Fibroblast of gingiva (primary cell): ENCODE measurements at places on chromosomes 2 and 18.

- DNase-seq, result peak; percentile 56
Observed at GRCh38 chr2:58131191-58132011, 84.8 kb downstream of the VRK2 start.

GRCh38 chr2:57809230-57809629, 237.4 kb upstream of the VRK2 start:
- DNase-seq, result no peak

GRCh38 chr18:55858661-55859515, 270.9 kb upstream of the TCF4 start:
- DNase-seq, result peak; percentile 74

GRCh38 chr2:103873716-103874351, 980.1 kb upstream of the POU3F3 start:
- DNase-seq, result no peak

GRCh38 chr2:33836628-33837027, 237.5 kb upstream of the FAM98A start:
- no peak for DNase-seq

GRCh38 chr18:33404244-33404873, 36.2 kb downstream of the CCDC178 start:
- DNase-seq, result no peak

- DNase-seq, result no peak
Observed at GRCh38 chr18:29855637-29856036, 1186.9 kb downstream of the DSC3 start.

DNA sequence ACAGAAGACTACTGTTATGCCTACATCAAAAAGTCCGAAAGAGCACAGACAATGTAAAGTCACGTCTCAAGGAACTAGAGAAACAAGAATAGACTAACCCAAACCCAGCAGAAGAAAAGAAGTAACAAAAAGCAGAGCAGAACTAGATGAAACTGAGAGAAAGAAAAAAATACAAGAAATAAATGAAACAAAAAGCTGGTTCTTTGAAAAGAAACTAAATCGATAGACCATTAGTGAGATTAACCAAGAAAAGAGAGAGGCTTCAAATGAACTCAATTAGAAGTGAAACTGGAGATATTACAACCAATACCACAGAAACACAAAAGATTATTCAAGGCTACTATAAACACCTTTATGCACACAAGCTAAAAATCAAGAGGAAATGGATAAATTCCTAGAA, 271.8 kb downstream of the MBD2 start:
- no peak for DNase-seq

DNA sequence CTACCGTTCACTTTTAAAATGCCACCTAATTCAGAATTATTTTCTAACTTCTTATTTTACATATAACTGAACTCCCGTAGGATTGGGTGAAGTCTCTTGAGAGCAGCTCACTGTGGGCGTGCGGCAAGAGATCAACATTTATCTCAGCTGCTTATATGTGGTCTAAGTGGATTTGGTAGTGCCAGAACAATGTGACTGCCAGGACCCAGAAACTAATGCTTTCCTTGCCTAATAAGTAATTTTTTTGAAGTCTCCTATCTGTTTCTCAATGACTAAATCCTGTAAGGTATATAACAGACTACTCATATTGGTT, 11.2 kb upstream of the NFE2L2 start:
- DNase-seq, result peak; percentile 69

GRCh38 chr18:58413667-58414628, 214.9 kb downstream of the ALPK2 start:
- DNase-seq, result no peak

GRCh38 chr2:20491739-20492531, 45.1 kb downstream of the RHOB start:
- no peak for DNase-seq

GRCh38 chr2:134839649-134840048, 1.2 kb downstream of the ACMSD start:
- DNase-seq, result no peak

- DNase-seq, result peak; percentile 91
Observed at GRCh38 chr2:54559593-54560145, 103.5 kb downstream of the SPTBN1 start.

DNA sequence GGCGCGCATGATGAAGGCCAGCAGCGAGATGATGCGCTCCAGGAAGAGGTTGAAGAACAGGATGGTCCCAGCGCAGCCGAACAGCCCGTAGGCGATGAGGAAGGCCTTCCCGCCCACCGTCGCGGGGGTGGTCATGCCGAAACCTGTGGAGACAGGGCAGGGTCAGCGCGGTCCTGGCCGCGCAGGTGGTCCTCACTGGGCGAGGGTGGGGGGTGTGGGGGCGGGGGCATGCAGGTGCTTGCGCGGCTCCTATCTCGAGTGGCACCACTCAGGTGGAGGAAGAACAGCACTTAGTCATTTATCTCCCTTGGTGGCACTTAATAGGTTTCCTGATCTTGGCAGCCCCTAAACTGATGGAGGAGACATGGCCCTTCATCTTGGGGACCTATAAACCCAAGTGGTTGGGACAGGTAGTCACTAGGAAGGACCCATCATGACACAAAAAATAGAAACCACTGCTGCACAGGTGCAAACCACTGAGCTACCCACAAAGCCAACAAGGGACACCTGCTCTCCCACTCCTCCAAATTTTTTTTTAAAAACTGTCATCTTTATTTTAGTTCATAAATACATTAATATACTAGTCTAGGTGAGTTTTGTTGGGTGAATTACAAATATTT, 118.8 kb downstream of the MSH2 start:
- DNase-seq, result no peak

- no peak for DNase-seq
Observed at GRCh38 chr2:215619989-215620388, 184.1 kb upstream of the FN1 start.

DNA sequence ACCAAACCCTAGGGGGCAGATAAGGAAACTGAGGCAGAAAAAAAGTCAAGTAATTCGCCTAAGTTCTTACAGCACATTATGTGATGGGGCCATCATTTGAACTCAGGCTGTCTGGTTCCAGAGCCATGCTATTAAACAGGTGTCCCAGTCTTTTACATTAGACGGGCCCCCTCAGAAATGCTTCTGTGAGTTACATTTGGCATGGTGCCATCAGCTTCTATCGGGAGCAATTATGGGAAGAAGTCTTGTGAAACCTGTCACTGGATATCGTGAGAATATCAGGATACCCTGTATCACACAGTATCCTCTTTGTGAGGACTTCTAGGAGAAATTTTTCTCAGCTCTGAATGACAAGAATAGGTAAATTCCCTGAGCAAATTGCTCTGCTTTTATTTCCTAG, 143.7 kb upstream of the NOSTRIN start:
- DNase-seq, result no peak

GRCh38 chr2:161571051-161571429, 53.2 kb upstream of the SLC4A10 start:
- no peak for DNase-seq

DNA sequence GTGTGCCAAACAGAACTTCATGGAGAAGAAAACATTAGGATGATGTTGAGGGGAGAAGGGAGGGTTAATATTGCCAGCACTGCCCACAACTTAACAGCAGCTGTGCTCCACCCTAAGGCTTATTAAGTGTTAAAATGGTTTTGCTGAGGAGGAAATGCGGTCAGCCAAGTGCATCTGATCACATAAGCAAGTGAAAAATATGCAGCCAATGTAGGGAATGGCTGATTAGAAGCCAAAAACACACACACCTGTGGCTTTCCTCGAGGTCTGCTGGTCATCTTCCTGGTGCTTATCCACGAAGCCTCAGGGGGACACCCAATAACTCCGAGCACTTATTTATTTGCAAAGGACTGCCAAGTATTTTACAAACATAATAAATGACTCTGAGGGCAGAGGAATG, 66.3 kb upstream of the GPR45 start:
- no peak for DNase-seq

DNA sequence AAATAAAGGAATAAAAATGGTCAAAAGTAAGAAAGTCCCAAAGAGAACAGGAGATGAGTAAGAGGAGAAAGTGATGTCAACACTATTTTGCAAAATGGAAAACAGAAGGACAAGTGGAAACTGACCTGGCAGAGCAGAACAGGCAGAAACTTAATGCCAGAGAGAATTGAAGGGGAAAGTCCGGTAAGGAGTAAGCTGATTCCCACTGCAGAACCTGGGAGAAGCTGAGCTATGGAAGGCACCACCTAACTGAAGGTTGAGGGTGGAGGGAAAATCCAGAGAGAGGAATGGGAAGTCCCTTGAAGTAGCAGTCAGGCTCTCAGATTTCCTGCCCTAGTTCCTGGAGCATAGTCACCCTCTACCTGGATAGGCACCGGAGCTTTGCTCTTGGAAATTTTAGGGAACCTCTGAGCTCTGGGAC, 59.8 kb downstream of the MOGAT1 start:
- DNase-seq, result peak; percentile 60

DNA sequence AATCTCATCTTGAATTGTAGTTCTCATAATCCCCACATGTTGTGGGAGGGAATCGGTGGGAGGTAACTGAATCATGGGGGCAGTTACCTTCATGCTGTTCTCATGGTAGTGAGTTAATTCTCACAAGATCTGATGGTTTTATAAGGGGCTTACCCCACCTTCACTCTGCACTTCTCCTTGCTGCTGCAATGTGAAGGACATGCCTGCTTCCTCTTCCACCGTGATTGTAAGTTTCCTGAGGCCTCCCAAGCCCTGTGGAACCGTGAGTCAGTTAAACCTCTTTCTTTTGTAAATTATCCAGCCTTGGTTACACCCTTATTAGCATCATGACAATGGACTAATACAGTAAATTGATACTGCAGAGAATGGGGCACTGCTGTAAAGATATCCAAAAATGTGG, 57.9 kb downstream of the SCN7A start:
- DNase-seq, result no peak

- DNase-seq, result peak; percentile 76
Observed at GRCh38 chr2:18387441-18388206, 172.8 kb downstream of the RDH14 start.

DNA sequence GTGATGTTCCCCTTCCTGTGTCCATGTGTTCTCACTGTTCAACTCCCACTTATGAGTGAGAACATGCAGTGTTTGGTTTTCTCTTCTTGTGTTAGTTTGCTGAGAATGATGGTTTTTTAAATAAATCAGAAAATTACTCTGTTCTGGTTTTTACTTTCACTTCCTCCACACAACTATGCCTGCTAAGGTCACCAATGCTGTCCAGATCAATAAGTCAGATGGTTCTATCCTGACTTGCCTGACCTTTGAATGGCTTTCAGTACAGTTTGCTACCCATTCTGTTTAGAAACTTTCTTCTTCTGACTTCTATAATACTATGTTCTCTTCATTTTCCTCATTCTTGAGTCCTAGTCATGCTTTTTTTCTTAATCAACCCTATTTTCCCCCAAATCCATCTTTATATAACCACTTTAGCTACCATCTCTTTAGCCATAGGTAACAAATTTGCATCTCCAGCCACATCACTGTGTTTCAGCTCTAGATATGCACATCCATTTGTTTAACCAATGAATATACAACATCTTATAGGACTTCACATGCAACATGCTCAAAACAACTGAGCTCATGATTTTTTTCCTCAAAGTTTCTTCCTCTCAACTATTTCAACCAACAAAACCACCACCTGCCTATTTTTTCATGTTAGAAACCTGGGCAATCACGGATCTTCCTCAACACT, 58.8 kb upstream of the SLC38A11 start:
- no peak for DNase-seq

- DNase-seq, result no peak
Observed at GRCh38 chr2:40168032-40168431, 283.9 kb downstream of the SLC8A1 start.

DNA sequence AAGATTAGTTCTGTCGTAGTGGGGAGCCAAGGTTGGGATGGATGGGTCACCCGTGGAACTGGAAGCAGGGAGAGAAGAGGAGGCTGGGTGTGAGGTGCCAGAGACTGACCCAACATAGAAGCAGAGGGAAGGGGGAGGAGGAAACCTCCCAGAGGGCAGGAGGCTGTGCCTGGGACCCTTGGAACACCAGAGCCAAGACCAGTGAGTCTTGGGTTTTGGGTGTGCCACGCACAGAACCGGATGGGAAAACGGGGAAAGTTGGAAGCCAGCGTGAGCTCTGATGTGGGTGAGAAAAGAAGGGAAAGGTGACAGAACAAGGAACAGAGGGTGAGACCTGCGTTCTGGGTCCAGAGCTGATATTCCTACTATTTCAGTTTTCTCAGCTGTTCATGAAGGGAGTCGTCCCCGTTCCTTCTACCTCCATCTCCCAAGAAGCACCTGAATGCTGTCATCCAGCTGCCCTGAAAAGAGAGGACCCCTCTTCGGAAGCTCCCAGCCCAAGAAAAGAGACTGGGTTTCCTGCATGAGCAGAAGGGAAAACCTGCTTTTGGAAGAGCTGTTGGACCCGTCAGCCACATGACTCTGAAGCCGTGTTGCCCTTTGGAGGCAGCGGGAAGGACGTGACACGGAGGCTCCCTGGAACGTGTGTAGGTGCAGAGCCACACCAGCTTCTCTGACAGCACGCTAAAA, 250.1 kb downstream of the NDUFA10 start:
- no peak for DNase-seq

DNA sequence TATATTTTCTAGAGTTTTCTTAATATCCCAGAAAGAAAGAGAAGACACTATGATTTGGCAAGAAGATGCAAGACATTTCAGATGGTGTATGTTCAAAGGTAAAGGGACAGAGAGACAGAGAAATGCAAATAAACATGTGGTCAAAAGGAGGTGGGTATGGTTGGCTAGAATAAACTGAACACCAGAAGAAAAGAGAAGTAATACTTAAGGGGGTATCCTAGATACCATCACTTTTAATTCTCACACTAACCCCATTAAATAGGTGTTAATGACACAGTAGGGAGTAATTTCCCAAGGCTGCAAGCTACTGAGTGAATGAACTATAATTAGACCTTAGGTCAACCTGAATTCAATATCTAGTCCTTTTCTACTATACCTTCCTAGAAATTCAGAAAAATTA, 111.2 kb upstream of the CD226 start:
- no peak for DNase-seq

DNA sequence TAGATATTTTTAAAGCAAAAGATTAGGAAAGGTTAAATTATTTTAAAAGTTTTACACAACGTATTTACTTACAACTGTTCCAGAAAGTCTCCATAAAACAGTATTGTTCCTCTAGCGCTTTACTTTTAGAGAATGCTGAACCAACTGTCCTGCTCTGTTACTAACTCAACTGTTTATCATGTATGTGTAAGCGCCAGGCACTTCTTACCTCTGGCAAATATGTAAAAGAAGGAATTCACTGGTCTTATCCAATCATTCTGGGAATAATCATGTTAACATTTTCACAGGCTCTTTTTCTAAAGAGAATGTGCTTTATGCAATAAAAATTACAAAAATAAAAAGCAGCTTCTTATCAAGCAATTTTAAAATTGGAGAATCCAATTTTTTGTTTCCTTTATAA, 68.0 kb downstream of the COBLL1 start:
- no peak for DNase-seq

DNA sequence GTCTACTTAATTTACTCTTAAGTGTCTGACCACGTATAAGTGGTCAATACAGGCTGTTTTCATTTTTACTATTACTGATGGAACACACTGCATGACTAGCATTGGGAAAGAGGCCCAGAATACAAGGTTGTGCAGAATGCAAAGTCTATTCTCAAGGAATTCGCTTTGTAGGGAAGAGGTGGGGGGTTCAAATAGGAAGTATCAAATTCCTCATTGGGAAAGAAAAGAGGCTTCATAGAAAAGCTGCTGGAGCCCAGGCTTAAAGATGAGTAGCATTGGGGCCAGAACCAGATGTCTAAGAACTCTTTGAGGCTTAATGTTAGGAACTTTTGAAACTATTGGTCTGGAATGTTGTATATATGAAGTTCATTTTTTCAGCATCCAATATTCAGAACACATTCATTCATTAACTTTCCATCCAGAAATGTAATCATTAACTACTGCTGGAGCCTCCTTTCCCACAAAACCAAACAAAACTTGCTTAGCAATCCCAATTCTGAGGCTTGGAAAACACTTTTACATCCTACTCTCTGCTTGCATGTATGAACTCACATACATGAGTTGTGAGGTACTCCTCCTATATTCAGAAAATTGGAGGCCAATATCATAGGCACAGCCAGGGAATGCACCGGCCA, 994 bp upstream of the LRATD1 start:
- DNase-seq, result no peak
